ENCODE measurements at places on chromosomes 7 and 10.
A peak's percentile ranks its signal among the peaks of the same experiment; 100 is the strongest.

DNA sequence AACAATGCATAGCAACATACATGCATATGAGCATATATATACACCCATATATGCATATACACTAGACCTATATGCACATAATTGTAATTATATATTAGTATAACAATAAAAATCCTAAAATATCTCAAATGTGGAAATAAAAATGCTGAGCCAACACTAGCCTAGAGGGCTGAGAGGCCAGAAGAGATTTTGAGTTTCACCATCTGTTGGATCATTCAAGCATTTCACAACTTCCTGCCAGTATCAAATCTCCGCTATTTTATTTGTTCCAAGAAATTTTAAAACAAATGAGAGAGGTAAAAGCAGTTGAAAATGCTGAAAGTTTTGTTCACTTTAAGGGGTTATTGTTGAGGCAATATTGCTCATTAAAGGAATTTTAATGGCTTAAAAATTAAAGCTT is 187.0 kb downstream of the PCDH15 start:
- DNase-seq, result peak; percentile 7

DNA sequence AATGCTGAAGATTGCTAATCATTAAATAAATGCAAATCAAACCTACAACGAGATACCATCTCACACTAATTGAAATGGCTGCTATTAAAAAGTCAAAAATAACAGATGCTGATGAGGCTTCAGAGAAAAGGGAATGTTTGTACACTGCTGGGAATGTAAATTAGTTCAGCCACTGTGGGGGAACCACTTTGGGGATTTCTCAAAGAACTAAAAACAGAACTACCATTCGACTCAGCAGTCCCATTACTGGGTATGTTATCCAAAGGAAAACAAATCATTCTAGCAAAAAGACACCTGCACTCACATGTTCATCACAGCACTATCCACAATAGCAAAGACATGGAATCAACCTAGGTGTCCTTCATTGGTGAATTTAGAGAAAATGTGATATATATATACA is 379.0 kb upstream of the CNTNAP2 start:
- DNase-seq, result no peak

GRCh38 chr10:97023401-97024167 is 162.2 kb downstream of the SLIT1 start:
- DNase-seq, result no peak

GRCh38 chr7:36441344-36442022 is 51.8 kb downstream of the ANLN start:
- peak; percentile 21 for DNase-seq

- no peak for DNase-seq
Measured at GRCh38 chr10:119778776-119779445, 53.1 kb downstream of the INPP5F start.

GRCh38 chr7:96531331-96531730 is 178.3 kb downstream of the SEM1 start:
- DNase-seq, result no peak

DNA sequence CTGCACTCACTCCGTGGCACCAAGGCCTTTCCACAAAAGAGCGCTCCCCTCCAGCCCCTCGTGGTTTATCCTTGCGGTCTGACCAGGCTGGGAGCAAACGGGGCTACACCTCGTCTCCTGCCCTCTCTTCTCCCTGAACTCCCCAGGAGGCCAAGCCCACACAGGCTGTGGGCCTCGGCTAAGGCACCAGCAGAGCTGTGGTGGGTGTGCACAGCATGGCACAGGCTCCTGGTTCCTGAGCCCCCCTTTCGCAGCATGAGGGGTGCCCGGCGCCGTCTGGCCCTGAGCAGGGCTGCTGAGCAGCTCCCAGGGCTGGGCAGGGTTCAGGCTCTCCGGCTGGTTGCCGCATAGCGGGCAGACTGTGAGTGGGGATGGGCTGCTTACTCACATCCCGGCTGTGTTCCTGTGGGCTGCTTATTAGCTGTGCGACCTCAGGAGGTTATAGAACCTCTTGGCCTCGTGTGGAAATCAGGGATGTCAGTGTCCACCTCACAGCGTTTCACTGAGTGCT is 90.4 kb downstream of the ZMIZ1 start:
- DNase-seq, result no peak

DNA sequence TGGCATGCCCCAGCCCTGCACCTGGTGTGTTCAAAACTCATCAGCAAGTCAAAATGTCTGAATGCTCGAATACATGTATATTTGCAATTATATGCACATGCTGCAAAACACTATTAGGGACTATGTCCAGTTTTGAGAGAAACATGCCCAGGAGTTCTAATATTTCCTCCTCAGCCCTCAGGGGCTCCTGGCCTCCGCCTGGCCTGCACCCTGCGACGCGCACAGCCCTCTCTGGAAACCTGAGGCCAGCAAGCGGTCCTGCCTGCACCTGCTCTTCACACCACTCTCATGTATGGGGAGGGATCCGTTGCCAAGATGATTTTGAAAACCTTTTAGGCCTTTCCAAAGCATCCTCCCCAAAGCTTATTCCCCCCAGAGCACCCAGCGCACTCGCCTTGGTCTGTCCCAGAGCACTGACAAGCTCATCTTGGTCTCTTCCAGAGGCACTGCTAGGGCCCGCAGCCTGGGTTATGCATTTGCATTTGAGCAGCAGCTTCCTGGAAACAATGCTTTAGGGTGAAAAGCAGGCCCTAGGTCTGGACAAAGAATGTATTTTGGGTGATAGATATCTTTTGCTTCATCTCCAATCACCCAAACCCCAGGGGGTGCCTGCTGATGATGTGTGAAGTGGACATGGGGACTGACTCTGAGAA is 22.6 kb upstream of the CNPY1 start:
- no peak for DNase-seq

- peak; percentile 89 for DNase-seq
Measured at GRCh38 chr10:43214956-43215561, 51.8 kb downstream of the RASGEF1A start.

- no peak for DNase-seq
Measured at GRCh38 chr7:42232275-42232674, 4.7 kb downstream of the GLI3 start.

- DNase-seq, result no peak
Measured at GRCh38 chr7:73995330-73995729, 32.6 kb upstream of the ELN start.

DNA sequence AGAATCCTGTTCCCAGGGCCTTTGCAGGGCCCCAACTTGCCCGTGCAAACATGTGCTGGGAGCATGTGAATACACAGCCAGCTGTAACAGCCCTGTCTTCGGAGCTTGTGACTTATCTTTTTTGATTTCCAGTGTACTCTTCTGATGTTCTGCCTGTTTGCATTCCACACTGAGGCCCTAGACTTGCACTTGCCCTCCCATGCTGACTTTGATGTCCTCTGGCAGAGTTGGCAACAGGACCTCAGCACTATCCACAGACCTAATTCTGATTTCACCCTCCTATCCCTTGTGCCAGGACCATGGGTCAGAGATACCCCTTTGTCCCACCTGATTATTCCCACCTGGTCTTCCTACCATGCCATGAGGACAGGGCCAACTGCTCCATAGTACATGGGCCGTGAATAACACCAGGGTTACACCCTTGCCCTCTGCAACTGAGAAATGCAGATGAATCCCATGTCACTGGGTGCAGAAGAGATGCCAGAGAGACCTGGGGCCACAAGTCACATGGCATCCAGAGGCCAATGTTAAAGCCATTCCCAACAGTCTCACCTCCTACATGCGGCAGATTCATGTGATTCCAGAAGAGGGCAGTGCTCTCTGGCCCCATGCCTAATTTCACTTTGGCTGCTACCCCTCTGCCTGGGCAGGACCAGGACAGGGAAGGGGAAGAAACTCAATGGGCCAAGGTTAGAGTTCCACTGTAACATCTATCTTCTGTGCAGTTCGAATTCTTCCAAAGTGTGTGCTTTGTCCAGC is 43.0 kb downstream of the SCRN1 start:
- DNase-seq, result no peak

- DNase-seq, result no peak
Measured at GRCh38 chr7:159231017-159231416, 86.3 kb upstream of the VIPR2 start.

GRCh38 chr7:77531038-77531437 is 6.1 kb upstream of the PTPN12 start:
- DNase-seq, result no peak

DNA sequence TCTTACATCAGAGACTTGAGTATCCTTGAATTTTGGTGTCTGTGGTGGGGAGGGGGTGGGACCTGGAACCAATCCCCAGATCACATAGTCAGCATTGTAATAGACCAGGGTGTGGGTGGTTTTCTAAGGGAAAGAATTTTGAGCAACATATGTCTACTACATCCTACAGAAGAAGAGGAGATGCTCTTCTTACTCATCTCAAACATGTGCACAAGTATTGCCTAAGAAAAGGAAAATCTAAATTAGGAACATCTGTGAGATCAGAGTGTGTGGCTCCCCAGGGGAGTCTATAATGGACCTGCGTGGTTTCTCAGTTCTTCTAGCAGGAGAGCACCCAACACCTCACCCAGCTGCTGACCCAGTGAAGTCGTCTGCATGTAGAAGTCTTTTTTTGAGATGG is 148.8 kb downstream of the CCDC3 start:
- DNase-seq, result no peak

- DNase-seq, result no peak
Measured at GRCh38 chr7:105693576-105693975, 112.3 kb upstream of the EFCAB10 start.

DNA sequence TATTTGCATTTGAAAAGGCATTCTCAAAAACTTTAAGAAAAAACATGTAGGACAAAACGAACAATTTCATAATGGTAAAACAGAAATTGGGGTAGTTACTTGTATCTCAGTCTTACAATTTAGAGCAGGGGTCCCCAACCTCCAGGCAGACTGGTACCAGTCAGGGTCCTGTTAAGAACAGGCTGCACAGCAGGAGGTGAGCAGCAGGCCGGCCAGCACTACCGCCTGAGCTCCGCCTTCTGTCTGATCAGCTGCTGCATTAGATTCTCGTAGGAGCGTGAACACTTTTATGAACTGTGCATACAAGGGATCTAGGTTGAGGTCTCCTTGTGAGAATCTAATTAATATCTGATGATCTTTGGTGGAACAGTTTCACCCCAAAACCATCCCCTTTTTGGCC is 77.3 kb downstream of the SEMA3A start:
- DNase-seq, result no peak

DNA sequence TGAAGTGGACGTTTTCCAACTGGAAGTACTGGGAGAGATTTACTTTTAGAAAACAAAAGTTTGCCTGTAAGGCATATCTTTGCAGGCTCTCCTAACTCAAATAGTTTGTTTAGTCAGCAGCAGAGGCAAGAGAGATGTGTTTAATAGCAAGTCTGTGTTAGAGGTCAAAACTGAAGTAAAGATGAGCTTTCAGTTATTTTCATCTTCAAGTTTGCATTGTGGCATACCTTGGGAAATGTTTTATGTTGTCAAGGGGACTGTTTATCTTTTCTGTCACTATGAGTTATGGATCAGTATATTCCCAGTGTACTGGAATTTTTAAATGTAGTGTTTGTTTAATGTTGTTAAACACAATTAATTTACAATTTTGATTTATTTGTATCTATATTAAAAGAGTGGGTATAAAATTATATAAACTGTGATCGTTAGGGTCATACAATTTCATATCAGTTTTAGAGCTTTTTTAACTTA is 169.7 kb upstream of the PPP1R3A start:
- DNase-seq, result no peak

All from brain (organoid and tissue), 16 donors.